Stimulated activated CD4-positive, alpha-beta T cell treated with anti-CD3 and anti-CD28 coated beads, Interleukin-4, amount 100 ng/mL, for 24 hours (primary cell): ENCODE measurements at places on chromosomes 2 and 18.
A peak's percentile ranks its signal among the peaks of the same experiment; 100 is the strongest.

GRCh38 chr18:48017635-48018034 lies 87.2 kb upstream of the SMAD2 start:
- DNase-seq, result no peak

DNA sequence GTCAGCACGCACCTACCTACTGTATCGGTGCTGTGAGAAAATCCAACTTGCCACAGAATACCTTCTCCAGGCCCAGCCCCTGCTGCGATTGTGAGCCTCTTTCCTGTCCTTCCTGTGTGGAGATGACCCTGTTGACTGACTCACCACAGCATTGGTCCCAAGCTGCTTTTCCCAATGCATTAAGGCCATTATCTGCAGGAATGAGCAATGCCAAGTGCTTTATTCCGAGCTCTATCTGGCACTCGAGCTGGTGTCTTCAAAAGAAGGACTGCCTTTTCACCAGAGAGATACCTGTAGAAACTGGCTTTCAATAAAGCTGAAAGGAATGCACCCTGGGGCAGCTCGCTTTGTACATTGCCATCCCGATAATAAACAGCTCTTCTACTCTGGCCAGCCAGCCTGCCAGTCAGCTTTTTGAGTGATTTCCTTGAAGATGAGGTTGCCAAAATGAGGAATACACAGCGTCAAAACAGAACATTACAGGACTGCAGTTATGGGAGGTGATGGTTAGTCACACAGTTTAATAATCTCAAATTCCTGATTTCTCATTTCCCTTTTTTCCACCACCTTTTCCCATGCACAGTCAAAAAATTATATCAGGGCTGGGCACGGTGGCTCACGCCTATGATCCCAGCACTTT lies 8.3 kb upstream of the RNF103 start:
- no peak for DNase-seq

GRCh38 chr2:240140511-240140910 lies at the start of gene OTOS:
OTOS (minus strand) TSS chr2:240140658; CDS start chr2:240140326, 332 bp downstream.
- no peak for DNase-seq

GRCh38 chr2:78383576-78383975 lies 641.9 kb upstream of the REG3G start:
- no peak for DNase-seq

DNA sequence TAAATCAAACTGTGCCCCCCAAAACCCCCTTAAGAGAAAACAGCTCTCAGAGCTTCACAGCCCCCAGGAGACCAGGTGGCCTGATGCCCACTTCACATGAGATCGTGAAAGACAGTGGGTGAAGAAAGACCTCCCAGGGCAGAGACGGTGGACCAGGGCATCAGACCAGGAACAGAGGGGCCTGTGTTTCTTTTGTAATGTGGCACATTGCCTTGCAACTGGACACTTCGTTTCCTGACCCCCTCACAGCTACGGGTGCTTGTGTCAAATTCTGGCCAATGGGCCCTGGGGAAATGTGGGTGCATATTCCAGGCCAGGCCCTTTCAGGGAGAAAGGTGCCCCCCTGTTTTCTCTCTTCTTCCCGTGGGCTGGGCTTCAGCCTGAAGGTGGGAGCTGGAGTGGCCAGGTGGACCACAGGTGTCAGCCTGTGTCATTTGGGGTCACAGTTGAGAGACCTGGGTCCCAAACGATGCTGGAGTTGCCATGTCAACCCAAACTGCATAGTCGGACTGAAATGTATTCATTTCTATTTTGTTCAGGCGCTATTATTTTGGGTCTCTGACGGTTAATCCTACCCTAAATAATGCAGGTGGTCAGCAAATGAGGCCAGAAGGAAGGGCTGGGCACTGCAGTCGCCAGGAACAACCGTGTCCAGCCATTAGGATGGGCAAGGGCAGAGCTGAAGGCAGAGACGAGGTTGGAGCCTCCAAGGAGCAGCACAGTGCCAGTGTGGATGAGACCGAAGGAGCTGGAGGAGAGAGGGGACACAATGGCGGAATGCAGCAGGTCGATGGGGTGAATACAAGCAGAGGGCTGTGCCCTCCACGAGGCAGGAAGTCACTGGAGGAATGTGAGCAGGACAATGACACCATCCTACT lies 338.2 kb downstream of the EIPR1 start:
- no peak for DNase-seq

GRCh38 chr2:25419678-25420242 lies 78.0 kb upstream of the DNMT3A start:
- no peak for DNase-seq

DNA sequence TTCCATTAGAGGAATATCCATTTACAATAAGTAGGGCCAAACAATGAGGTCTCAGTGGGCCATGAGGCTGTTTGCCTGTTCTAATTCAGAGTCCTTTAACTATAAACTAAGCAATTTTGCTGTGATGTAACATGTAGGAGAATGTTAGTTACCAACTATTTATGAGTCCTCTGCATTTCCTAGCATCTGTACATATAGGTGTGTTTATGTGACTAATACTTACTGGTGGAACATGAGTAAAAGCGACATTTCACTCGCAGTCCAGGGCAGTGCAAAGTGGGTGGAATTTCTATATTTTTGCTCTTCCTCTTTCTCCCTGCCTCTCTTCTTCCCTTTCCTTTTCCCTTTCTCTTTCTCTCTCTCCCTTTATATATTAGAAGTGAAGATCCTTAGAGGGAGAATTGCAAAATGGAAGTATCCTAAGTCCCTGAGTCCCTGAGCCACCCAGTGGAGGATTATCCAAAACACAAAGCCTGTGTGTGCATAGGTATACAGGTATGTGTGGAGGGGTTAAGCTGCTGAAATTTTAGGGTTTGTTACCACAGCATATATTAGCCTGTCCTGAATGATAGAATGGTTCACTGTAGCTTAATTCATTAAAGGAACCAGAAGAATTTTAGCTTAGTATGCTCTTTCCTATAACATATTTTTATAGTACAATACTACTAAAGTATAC lies 487.0 kb upstream of the FANCL start:
- DNase-seq, result no peak

- no peak for DNase-seq
Observed at GRCh38 chr2:99841749-99842148, 300.6 kb downstream of the AFF3 start.

DNA sequence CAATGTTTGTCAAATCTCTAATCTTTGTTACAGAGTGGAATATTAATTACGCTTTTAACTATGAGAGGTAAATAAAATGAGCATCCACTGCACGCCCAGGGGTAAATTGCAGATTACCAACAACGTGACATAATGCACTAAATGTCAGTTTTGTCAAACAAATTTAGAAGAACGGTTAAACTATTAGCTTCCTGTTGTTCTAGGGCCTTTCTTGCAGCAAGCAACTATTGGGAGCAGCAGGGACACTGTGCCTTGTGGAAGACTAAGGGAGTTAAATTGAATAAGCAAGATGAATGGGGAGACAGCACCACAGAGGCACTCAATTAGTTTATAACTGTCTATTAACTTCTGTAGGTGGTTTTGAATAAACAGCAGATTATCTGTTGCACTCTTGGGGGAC lies 391.0 kb upstream of the RAB12 start:
- DNase-seq, result no peak

- no peak for DNase-seq
Observed at GRCh38 chr2:14182227-14182946, 450.1 kb upstream of the LRATD1 start.

DNA sequence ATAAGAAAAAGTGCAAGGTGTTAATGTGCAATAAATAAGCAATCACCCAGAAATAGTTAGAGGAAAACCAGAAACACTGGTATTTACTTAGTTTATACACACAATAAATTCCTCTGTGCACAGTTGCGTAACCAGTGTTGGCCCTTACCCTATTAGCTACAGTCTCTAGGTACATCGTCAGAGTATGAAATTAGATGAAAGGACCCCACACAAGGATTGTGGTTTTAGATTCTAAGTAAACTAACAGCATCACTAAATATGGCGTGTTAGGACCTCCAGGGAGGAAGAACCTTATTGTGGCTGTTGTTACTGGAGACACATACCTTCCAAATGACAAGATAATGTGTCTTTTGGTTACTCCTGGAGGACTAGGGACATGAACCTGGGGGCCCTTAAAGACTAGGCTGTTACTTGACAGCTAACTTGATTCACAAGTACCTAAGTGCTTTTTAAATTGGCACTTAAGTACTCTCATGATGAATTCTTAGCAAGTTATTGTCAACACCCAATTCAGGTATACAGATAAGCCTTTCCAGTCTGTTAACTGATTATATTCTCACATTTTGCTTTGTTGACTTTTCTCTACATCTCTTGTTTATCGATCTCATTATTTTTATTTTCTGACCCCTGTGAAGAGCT lies 115.3 kb downstream of the FEZ2 start:
- no peak for DNase-seq

GRCh38 chr2:147634826-147635225 lies 210.0 kb upstream of the ACVR2A start:
- DNase-seq, result no peak

- no peak for DNase-seq
Observed at GRCh38 chr2:61423714-61424113, 47.2 kb downstream of the USP34 start.

DNA sequence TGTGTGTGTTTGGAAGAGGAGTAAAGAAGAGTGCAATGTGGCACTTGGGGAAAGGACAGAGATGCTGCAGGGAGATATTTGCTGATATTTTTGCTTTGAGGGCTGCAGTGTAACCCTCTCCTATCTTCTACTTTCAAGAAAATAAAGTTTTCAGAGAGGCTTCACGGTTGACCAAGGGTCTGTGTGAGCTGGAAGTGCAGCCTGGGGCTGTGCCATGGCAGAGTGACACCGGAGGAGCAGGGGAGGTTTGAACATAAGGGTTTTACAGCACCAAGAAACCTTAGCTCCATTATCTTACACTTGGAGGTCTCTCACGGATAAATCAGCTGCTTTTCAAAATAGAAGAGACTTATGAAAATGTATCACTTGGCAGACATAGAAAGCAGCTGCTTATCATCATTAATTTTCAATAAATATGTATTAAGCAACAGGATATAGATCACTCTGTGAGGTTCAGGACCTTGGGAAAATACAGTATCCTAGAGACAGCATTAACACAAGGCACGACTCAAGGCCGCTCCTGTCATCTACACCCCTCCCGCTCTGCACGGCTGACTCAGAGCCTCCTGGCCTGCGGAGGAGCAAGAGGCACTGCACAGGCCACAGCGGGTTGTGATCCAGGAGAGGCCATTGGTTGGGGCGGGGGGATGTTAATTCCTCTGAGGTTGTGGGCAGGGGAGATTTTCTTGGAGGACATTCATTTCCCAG lies 127.8 kb downstream of the COPS8 start:
- DNase-seq, result no peak

- no peak for DNase-seq
Observed at GRCh38 chr2:190979906-190980629, 33.9 kb downstream of the STAT1 start.

- DNase-seq, result peak; percentile 74
Observed at GRCh38 chr18:44725300-44726058, 44.8 kb downstream of the SETBP1 start.

DNA sequence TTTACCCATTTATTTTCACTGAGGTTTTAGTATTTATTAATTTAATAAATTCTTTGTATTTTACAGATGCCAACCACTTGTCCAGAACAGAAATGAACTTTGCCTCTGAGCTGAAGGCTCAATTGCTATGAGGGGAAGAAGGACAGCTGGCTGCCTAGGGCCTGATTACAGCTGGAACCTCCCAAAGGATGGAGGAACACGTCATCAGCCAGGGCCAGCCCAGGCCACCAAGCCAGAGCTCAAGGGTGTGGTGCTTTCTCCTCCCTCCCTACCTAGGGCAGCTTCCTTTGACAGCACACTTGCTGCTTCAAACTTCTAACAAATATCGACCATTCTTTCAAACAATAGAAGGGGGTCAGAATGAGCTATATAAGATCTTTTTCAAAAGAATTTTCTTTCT lies 19.7 kb upstream of the RIOK3 start:
- no peak for DNase-seq

- DNase-seq, result no peak
Observed at GRCh38 chr2:96408616-96409015, 73.0 kb downstream of the NCAPH start.

DNA sequence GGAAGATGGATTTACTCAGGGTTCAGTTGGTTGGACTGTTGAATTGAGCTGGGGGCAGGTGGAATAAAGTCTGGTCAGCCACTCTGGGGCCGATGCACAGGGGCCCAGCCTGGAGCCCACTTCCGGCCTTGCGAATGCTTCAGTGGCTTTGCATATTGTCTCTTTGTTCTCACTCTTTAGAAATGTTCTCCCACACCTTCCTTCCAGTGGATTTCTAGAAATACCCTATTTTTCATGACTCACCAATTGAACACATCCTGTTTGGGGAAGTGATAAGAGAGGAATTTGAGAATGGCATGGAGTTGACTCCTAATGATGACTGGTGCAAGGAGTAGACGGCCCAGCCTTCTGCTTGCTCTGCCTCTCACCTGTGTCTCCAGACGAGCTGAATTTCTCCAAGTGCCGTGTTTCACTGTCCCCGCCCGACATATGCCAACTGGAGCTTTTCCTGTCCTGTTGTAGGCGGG lies 28.1 kb downstream of the ASAP2 start:
- no peak for DNase-seq

DNA sequence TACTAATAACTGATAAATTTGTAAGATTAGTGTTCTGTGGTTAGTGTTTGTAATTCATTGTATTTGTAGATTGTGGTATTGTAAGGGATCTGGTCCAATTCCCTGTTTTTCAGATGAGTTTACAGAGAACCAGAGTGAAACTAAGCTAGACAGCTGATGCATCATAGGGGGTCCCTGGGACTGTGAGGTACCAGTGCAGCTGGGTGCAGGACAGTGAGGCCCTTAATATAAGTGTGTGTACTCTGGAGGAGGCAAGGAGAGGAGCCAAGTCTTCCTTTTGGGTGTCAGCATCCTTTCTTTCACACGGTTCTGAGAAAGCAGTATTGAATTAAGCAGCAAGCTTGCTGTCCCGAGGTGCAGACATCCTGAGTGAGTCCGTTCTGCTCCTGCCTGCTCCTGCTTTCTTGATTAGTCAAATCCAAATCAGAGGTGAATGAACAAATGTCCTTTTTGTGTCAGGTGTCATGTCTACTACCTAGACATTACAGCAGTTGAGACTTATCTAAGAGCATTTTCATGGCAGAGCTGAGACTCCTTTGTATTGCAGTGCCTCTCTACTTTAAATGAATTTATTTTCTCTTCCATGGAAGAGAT lies 194.9 kb downstream of the MCFD2 start:
- DNase-seq, result no peak

DNA sequence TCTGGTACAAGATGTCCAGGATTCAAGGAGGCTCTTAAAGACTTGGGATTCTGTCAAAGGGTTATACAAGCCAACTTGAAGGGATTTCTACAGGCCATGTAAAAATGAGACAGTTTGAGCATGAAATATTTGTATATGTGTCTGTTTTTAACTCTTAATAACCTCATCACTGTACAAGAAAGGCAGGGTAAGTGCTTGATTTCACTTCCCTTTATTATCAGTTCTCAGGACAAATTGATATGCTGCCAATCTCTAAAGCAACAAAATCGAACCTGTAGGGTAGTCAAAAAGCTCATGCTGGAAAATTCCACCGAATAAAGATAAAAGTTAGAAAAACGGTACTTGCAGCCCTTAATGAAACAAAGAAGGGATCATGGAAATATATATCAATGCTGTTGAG lies 14.1 kb downstream of the COPS8 start:
- no peak for DNase-seq

- DNase-seq, result no peak
Observed at GRCh38 chr2:48715956-48716355, 39.6 kb downstream of the LHCGR start.

GRCh38 chr2:118813111-118813510 lies 34.3 kb downstream of the EN1 start:
- no peak for DNase-seq
